ENCODE measurements at places on chromosomes 2 and 18. TPM values are rescaled to one million over a fixed set of nuclear protein-coding genes. Genes with fewer than 3 reads are reported as not detected.

- DNase-seq: no peak
Measured at GRCh38 chr2:144776766-144777165, 256.8 kb upstream of the ZEB2 start.

DNA sequence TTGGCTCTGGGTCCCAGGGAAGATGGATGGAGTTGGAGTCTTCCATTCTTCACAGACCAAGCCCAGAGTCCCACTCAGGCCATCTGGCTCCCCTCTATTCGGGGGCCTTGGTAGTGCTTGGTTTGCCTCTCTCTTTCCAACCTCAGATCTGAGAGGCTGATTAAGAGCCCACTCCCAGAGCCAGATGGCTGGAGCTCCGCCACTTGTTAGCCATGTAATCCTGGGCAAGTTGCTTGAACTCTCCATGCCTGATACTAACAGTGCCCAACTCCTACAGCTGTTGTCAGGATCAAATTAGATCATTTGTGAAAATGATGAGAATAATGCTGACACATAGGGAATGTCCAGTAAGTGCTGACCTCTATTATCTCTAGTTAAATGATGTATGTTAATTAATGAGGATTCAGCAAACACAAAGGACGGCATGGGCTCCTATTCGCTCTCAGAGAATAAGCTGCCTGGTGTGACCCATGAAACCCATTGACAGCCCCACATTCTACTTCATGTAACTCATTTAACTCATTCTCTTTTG is 46.6 kb upstream of the SLC14A1 start:
- no peak for DNase-seq

- DNase-seq: no peak
Measured at GRCh38 chr18:76464281-76465259, 30.5 kb downstream of the ZNF516 start.

- no peak for DNase-seq
Measured at GRCh38 chr18:2168022-2168421, 403.3 kb downstream of the METTL4 start.

SUCLG1 gene
- 83.3 TPM for total RNA-seq

- no peak for DNase-seq
Measured at GRCh38 chr2:101354420-101355311, 32.6 kb downstream of the CREG2 start.

GRCh38 chr2:85501248-85501647 is 37.7 kb upstream of the MAT2A start:
- DNase-seq: no peak

HEATR5B gene
- total RNA-seq: 22.4 TPM

METTL4 gene
- total RNA-seq: 8.9 TPM

DNA sequence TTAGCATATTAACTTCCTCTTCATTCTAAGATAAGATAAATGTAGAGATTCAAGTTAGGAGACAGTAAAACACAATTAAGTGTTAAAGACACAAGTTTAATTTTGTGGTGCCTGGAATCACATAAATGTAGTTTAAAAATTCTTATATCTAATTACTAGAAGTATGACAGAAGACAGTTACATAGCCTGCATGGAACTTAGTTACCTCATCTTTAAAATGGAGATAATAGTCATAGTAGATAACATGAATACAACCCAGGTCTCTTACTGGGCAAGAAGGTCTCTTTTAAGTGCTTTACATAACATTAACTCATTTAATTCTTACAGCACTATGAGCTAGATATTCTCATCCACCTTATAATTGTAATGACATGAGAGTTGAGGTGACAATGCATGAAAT is 15.1 kb downstream of the GALNT13 start:
- no peak for DNase-seq

DES gene
- total RNA-seq: 3,602 TPM

GATA6 gene
- 94.2 TPM for total RNA-seq

DNA sequence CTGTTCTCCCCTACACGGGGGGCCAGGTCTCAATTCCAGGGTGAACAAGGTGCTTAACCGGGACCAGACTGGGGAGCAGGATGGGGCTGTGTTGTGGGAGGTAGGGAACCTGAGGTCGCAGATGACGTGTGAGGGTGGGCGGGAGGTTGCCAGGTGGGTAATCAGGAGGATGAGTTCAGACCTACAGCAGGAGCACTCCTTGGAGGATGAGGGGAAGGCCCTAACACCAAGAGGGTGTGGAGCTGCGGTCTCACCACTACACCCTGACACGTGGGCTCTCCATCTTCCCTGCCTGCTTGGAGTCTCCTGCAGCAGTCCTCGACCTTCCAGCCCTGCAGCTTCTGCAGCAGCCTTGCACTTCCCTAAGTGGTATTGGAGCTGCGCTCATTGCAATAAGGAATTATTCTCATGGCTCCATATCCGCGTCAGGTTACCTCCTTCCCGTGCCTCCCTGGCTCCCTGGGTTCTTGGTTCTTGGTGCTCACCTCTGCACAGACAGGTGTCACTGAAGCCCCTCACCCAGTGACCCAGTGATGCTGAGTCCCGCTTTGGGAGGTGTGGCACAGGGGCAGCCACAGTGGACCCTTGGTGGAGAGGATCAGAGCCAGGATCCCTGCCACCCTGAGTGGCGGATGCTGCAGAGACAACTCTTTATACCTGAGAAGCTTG is 15.5 kb downstream of the SH3BP4 start:
- no peak for DNase-seq

GRCh38 chr2:101011152-101011551 is 9.1 kb downstream of the RPL31 start:
- DNase-seq: no peak

DNA sequence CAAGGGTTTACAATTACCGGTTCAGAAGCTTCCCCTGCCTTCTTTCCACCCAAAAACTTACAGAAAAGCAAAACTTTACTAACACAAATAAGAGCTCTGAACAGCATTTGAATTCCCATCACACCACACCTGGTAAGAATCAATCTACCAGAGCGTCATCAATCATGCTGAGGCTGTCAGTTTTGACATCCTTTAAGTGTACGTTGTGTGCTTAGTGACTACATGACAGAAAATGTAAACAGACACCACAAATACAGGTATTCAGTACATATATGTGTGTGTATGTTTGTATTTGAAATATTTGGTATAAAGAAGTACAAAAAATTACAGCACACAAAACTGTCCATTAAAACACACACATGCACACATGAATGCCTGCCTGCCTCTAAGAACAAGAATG is 523.5 kb downstream of the TMEM182 start:
- no peak for DNase-seq

- DNase-seq: no peak
Measured at GRCh38 chr2:40851661-40852060, 399.8 kb upstream of the SLC8A1 start.

GRCh38 chr18:60188958-60189357 is 183.6 kb downstream of the MC4R start:
- DNase-seq: no peak

CPLX4 gene
- not detected for total RNA-seq

DNA sequence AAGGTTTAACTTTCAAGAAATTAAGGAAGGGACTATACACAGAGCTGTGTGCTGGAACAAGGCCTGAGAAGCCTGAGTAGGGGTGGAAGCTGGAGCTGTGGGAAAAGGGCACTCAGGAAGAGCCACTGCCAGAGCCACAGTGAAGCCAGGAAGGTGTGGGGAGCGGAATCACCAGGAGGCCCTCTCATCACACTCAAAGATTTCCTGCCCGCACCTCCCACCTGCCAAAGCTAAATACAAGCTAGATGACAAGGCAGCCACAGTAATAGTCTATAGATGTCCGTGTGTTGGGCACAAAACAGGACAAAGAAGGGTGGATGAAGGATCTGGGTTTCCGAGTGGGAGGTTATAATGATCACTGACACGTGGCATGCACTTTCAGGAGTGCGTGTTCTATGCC is 126.0 kb downstream of the ZNF532 start:
- no peak for DNase-seq

PIAS2 gene
- total RNA-seq: 32.1 TPM

GRCh38 chr2:98912221-98912851 is 23.7 kb downstream of the CRACDL start:
- peak; percentile 58 for DNase-seq

- DNase-seq: no peak
Measured at GRCh38 chr2:229930656-229931055, 8.4 kb downstream of the FBXO36 start.

DNA sequence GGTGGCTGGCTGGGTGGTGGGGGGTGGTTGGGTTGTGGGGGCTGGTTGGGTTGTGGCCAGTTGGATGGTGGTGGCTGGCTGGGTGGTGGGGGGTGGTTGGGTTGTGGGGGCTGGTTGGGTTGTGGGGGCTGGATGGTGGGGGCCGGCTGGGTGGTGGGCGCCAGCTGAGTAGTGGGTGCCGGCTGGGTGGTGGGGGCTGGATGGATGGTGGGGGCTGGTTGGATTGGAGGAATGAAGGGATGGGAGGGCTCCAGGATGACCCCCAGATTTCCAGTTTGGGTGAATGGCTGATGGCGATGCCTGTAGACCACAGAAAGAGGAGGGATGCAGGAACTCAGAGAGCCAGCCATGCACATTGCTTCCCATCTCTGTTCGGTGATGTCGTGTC is 26.8 kb upstream of the GPR17 start:
- DNase-seq: no peak

- peak; percentile 80 for DNase-seq
Measured at GRCh38 chr18:48446582-48447225, 37.5 kb upstream of the ZBTB7C start.
